ENCODE measurements at places on chromosomes 16 and 17.

DNA sequence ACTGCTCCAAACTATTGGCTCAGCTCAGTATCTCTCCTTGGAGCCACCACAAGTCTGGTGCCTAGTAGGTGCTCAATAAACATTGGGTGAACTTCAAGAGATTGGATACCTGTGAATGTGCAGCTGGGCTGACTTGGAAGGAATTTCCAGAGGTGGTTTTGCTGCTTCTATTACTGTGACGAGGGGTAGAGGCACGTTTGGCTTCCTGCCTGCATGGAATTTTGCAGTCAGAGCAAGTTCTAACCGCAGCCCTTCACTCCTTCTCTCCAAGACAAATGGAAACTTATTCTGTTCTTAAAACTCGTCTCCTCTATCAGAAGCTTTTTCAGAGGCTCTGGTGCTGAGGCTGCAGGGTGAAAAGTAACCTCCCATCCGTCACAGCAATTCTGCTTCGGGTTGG lies 342.5 kb downstream of the CPPED1 start:
- peak; percentile 11 for DNase-seq

DNA sequence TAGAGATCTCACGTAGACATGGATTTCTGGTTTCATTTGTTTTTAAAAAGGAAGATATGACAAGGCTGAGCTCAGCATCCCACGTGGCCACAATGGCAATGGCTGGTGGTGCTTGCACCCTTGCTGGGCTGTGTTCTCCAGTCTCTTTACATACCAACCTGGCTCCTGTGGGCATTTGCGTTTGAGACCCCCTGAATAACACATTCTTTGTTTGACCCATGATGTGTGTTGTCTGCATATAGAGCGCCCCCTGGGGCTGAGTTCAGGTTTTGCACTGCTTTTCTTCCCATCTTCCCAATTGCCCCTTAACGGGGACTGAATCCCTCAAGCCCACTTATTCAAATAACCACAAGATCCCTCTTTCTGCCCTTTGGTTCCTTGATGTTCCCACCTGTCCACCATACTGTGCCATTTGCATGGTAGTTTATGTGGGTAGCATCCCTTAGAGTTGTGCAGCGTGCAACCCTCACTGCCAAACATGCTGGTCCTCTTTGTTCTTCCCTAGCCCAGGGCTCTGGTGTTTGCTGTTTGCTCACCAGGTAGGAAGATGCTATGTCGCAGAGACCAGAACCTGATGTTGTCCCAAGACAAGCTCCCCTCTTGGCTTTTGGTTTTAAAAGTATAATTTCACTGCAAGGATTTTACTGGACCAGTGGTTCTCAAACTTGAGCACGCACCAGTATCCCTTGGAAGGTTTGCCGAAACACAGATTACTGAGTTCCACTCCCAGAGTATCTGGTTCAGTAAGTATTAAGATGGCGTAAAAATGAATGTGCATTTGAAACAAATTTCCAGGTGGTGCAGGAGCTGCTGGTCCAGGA lies 38.5 kb upstream of the NKD1 start:
- no peak for DNase-seq

DNA sequence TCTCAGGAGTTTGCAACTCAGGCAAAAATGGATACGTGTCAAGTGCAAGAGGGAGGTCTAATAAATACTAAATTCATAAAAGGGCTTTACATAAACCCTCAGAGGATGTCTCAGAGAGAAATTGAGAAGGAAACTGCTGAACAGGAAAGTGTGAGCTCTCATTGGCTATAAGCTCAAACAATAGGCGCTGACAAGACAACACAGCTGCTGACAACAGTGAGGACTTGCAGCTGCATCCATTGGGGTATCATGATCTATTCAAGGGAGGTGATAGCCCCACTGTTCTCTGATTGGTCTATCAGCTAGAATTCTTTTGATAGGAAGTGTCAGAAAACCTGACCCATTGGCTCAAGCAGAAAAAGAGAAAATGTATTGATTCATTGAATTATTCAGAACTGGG lies 187.2 kb downstream of the CBLN1 start:
- no peak for DNase-seq

DNA sequence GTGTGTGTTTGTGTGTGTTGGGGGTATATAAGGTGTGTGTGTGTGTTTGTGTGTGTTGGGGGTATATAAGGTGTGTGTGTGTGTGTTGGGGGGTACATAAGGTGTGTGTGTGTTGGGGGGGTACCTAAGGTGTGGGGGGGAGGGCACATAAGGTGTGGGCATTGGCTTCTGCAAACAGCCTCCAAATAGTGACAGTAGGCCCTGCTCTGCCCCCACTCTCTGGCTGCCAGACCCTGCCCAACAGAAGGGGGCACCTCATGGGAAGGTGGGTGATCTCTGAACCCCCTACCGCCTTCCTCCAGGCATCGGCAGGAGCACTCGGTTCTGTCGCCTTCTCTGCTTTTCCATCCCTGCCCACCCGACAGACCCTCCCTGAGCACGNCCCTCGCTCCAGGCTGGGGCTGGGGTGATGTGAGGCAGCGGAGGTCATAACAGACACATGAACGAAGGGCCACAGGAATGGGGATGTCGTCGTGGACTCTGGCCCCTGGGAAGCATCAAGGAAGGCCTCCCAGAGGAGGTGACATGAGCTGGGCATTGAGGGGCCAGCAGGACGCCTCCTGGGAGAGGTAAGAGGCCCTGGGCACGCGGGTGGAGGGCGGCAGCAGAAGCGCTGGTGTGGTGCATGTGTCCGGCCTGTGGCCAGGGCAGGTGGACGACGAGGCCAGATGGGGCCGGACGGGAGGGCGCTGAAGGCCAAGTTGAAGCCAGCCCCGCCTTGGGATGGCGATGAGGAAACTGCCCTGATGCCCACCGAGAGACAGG lies 136.6 kb upstream of the RPH3AL start:
- DNase-seq = no peak

GRCh38 chr16:8589057-8589899 lies 1.0 kb downstream of the TMEM114 start:
- no peak for DNase-seq

- no peak for DNase-seq
Measured at GRCh38 chr16:85286951-85287814, 174.9 kb upstream of the CIBAR2 start.

DNA sequence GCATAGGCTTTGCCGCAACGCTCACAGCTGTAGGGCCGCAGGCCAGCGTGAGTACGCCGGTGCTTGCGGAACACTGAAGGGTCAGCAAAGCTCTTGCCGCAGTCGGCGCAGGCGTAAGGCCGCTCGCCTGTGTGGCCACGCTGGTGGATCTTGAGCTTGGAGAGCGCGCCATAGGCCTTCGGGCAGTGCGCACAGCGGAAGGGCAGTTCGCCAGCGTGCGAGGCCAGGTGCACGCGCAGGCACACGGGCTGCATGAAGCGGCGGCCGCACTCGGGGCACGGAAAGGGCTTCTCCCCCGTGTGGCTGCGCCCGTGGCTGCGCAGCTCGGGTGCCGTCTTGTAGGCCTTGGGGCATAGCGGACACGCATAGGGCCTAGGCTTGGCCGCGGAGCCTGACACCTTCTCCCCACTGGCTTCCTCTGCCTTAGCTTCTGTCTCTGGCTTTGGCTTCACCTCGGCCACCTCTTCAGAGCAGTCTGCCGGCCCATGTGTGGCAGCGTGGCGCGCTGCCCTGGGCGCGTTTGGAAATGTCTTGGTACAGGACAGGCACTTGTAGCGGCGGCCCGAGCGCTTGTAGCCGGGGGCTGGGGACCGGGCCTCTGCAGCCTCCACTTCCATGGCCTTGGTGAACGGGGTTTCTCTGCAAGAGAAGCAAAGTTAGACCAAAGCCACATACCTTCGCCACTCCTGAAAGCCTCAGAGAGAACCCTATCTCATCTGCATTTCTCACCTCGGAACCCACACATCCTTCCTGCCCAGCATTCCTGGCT lies 10.0 kb downstream of the ZNF668 start:
- no peak for DNase-seq

DNA sequence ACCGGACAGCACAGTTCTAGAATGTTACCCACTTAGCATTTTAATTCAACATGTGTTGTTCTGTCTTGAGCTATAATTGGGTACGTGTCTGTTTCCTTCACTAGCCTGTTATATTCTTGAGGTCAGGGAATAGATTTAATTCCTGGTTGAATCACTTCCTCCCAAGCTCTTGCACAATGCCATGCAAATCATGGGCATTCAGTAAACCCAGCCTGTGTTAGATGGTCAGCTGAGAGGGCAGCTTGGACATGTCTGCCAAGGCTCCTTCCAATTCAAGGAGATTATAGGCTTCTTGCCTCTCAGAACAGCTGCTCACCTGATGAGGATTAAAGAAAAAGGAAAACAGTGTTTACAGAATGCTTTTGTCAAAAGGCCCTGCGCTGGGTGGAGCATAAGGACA lies 12.6 kb downstream of the C1QTNF1 start:
- peak; percentile 67 for DNase-seq

- DNase-seq = no peak
Measured at GRCh38 chr16:66886321-66886720, 6.0 kb downstream of the PDP2 start.

DNA sequence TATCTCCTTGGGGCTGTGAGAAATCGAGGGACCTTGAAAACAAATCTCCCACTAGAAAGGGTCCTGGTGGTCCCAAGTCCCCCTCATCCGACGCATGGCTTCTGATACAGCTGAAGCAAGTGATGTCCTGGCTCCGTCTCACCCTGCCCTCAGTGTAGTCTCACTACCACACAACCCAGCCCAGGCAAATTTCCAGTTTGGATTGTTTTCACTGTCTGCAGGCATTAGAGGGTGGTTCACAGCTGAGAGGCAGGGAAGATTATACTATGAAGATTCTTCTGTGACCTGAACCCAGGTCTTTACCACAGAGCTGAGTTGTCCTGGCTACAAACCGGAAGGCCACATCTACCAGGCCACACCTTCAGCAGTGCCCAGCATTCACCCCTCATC lies 17.7 kb downstream of the ZNHIT3 start:
- DNase-seq = no peak

DNA sequence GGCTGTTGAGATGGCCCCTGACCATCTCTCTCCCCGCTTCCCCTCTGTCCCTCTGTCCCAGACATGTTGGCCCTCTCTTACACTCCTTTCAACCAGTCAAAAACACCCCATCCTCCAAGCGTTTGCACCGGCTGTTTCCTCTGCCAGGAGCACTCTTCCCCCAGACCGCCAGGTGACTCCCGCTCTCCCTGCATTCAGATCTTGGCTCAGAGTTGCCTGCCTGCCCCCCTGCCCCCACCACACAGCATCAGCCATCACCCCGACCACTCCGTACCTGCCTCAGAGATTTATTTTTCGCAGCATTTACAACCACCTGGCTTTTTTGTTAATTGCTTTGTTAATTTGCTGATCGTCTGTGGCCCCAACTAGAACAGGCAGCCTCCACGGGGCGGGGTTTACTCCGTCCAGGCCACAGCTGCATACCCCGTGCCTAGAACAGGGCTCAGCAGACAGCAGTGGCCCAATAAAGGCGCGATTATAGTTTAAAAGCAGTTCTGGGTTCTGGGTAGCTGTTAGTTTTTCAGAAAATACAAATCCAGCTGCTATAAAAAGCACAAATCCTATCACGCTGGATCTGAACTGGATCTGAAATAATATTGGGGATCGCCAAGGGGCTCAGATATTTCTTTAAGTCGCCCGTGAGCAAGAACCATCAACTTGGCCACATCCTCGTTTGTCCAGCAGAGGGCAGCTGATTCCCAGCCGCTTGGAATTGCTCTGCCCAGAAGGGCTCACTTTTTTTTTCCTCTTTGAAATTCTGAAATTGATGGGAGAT lies 173.6 kb downstream of the IRF8 start:
- peak; percentile 37 for DNase-seq

- DNase-seq = no peak
Measured at GRCh38 chr17:6061290-6061689, 8.9 kb upstream of the WSCD1 start.

GRCh38 chr16:70576431-70577255 lies 53.0 kb downstream of the SF3B3 start:
- DNase-seq = peak; percentile 15

Measured in fibroblast of skin of left quadriceps (primary cell).